ENCODE measurements at places on chromosomes 3 and 15.

DNA sequence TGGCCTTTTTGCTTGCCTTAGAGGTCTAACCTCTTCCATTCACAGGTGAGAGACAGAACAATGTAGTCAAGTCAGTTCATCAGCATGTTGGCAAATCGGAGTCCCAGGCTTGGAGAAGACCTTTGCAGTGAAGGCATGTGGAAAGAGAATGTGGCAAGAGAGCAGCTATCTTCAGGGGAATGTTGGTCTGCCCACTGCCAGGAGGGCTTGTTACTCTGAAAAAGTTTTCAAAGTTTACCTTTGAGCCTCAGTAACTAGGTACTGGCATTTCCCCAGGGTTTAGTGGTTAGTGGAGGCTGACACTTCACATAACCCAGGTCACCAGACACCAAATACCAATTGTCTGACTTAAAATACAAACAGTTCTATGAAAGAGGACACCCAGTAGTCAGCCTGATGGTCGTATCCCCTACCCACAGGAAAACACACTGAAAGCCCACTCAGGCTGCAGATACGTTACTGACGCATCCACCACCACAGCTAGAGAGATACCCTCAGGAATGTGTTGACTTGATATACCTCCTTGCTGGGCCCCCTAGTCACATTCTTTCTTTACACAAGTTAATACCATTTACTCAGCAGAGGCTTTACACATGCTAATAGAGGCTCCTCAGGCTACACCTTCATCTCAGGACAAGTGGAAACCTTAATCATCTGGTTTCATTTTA is 9.7 kb upstream of the ARID3B start:
- no peak for DNase-seq

DNA sequence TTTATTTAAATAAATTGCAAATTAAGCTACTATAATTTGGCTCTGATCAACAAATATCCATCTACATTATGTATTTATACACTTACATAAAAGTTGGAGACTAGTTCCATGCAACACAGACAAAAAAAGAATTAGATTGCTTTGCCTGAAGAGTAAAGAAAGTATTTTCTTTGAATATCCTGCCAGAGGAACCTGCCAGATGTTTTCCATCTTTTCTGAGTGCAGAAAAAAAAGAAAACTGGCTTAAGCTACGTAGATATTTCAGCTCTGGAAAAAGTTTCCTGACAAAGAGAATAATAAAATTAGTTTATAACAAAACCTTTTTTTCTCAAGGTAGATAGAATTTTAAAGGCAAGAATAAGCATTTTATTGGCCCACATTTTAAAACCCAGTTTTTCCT is 607.5 kb upstream of the NAALADL2 start:
- DNase-seq: no peak

GRCh38 chr3:57673156-57673555 is 19.7 kb downstream of the DENND6A start:
- no peak for DNase-seq

DNA sequence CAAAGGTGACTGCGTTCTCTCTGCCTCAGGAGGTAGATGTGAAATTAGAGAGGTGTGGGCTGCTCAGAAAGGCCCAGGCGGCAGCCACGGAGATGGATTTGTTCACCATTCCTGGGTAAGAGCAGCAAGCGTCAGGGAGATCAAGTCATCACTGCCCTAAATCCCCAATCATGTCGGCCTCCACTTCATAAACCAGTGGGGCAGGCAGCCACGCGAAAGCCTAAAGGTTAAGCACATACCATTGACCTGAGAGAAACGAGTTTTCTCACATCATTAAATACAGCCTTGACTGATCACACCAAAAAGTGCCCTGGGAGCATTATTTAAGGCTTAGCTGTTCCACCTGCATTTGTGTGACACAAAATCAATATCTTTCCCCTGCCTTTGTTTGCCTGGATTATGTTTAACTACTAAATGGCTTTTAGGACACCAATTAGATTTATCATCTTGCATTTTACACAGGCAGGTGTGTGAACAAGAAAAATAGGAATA is 50.7 kb upstream of the FOXB1 start:
- no peak for DNase-seq

- no peak for DNase-seq
Observed at GRCh38 chr3:17040990-17041377, 156.2 kb downstream of the PLCL2 start.

DNA sequence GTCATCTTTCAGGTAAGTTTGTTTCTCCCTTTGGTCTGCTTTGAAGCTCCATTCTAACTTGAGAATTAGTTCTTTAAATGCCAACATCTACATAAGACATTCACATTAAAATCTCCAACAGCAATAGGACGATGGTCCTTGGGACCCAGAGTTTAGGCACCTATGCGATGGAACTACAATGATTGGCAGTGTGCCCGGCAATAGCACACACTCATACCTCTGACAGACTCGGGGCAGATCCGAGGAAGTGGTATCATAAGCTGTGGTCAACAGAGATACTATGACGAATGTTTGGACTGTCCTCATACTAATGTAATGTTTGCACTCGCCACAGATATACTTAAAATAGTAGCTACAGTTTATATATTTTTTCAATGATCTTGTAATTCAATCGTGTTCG is 34.2 kb upstream of the NR2F2 start:
- no peak for DNase-seq

DNA sequence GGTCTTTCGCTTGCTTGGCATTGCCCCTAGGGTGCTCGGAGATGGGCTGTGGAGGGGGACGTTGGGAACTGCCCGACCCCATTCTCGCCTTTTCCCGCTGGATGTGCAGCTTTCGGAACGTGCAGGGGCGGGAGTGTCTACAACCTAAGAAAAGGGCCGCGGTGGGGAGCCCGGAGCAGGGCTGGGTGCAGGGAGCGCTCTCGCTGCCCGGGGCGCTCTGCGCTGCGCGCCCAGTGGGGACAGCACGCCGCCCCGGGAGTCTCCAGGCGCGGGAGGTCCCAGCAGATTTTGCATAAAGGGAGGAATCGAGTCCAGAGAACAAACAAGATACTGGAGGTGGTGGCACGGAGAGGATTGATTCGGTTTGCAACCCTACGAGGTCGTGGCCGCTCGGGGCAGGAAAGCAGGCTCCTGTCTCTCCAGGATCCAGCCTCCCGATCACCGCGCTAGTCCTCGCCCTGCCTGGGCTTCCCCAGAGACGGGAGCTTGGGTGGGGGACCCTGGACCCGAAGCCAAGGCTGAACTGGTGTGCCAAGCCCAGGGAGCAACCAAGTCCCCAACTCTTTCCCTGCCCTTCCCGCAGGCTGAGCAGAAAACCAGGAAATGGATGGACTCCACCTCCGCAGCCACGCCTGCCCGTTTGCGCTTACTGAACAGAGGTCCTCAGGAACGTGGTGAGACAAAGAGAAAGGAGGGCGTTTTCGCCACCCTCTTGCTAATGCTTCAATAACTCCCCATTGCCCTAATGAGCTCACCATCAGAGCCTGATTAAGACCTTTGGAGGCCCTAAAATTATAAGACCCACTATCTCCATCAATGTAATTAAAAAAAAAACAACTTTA is 59.7 kb downstream of the NOX5 start:
- no peak for DNase-seq

GRCh38 chr15:91521996-91522395 is 331.5 kb upstream of the SLCO3A1 start:
- DNase-seq: no peak

- DNase-seq: no peak
Observed at GRCh38 chr3:33047842-33048834, 48.8 kb downstream of the GLB1 start.

DNA sequence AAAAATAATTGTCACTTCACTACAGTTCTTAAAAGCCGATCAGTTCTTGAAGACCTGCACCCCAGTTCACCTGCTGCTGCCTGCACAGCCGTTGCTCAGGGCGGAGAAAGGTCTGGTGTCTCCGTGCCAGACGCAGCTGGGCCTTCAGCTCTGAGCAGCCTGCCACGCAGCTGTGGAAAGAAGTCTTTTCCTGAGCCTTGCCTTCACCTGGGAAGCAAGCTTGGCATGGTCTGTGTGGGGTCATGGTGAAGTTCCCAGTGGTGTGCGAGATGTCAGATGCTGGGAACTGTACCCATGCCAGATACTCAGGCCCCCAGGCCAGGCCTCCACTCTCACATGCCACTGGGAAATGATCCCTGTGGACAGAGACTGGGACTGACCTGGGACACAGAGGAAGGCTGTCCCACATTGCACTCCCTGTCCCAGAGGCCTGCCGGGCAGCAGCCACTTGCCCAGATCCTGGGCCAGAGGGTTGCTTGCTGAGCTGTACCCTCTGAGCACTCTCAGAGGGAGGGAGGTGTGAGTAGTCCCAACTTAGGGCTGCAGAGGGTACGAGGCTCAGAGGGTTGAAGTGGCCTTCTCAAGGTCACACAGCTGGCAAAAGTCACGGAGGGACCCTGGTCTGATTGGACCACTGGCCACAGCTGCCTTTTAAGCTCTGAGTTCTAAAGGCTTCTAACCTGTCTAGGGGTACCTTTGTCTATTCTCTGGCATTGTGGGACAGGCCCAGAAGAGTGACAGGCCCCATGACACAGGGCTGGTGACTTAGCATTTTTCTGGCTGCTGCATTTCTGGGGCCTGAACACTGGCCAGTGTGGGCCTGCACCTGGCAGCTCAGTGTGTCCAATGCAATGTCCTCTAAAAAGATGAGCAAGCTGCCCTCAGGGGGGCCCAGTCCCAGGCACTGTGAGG is 55.4 kb downstream of the KLF13 start:
- DNase-seq: no peak

- peak; percentile 12 for DNase-seq
Observed at GRCh38 chr15:40372981-40373380, 9.5 kb upstream of the KNSTRN start.

DNA sequence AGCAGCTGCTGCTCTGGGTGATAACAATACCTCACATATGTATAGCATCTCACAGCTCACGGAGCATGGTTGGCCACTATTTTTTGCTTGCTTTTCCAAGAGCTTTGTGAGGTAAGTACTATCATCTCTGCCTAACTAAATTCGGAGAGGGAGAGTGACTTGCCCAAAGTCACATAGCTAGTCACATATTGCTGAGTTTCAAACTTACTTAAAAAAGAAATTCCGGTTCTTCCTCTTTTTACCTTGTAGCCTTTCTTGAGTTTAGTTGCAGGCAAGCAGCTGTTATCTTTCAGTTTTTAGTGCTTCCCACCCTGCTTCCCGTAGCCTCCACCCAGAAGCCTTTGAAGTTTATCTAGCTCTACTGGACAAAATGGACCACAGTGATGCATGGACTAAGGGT is 309.2 kb downstream of the PDCD6IP start:
- no peak for DNase-seq

DNA sequence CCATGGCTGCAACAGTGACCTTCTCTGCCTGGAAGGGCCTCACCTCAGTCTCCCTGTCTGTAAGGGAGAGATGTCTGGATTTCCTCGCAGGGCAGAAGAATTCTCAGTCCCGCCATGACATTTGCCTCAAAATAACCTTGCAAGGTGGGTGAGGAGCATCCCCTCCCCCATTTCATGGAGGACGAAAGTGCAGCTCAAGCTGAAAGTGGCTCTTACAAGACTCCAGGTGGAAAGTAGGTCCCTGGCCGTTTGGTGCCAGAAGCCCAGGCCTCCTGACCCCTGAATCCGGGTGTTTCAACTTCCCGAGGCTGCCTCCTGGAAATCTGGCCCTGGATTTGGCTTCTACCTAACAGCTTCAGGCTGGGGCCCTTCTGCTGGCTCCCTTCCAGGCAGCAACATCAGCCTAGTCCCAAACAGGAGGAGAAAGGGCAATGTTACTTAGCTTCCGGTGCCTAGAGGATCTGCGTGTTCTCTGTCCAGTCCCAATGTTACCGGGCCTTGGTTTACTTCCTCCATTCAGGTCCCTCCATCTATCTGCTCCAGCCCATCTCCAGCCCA is 769 bp upstream of the CSPG4 start:
- no peak for DNase-seq

GRCh38 chr3:174820885-174821284 is 38.2 kb upstream of the NAALADL2 start:
- no peak for DNase-seq

DNA sequence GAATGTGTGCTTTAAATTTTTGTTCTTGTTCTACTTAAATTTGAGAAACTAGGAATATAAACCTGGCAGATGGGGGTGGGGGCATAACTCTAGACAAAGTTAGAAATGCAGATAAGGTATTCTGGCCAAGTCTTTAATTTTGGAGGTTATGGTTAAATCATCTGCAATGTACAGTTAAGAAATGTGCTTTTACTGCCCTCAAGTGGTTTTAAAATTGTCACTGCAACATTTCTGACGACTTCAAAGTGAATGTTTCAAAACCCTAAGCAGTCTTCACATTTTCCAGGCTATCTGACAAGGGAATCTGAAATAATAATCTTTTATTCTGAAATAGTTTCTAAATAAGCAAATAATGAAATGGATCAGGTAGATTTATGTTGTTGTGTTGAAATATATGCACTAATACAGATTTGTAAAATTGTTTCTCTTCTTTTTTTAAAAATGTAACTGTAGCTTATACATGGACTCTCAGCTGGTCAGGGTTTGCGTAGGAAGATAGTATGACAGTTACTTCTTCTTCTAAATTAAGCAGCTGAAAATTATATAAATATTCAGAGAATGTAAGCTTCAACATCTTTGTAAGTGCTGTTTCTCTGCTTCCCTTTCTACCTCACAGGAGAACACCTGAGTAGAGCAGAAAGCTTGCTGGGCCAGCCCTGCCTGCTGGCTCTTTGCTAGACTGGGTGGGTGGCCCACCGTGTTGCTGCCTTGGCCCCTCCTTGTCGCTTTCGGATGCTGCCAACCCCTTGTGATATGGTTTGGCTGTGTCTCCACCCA is 45.0 kb downstream of the SUCNR1 start:
- peak; percentile 27 for DNase-seq

GRCh38 chr15:39273717-39274411 is 307.0 kb upstream of the THBS1 start:
- DNase-seq: no peak

DNA sequence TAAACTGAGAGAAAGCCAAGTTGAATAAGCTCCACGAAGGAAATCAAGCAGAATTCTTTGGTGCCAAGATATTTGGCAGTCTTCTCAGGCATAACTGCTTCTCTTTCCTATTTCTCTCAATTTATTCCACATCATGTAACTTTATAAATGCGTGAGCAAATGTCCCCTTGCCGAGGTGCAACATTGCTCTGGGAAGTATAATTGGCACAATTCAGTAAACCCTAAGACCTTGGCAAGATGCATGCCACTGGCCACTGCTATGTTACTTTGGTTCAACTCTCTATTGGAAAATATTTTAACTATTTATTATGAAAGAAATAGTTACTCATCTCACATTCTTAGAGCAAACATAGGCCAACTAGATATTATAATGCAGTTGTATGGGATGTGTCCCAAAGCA is 170.2 kb downstream of the SUCNR1 start:
- no peak for DNase-seq

DNA sequence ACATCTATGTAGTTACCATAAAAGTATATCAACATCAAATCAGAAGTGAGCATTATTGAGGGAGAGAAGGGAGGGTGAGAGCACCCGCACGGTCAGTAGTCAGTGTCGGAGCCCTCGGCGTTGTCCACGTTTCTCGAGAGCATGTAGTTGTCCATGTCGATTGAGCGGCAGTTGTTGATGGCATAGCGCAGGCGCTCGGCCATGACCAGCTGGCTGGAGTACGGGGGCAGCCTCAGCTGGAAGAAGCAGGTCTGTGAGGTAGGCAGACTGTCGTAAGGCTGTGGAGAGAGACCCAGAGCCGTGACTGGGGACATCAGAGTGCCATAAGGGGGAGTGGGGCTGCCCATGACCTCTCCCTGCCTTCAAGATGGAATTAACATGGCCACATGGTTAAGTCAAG is 11.8 kb downstream of the FBXL22 start:
- no peak for DNase-seq
